ENCODE measurements at places on chromosomes 12 and 14.
A peak's percentile ranks its signal among the peaks of the same experiment; 100 is the strongest.

DNA sequence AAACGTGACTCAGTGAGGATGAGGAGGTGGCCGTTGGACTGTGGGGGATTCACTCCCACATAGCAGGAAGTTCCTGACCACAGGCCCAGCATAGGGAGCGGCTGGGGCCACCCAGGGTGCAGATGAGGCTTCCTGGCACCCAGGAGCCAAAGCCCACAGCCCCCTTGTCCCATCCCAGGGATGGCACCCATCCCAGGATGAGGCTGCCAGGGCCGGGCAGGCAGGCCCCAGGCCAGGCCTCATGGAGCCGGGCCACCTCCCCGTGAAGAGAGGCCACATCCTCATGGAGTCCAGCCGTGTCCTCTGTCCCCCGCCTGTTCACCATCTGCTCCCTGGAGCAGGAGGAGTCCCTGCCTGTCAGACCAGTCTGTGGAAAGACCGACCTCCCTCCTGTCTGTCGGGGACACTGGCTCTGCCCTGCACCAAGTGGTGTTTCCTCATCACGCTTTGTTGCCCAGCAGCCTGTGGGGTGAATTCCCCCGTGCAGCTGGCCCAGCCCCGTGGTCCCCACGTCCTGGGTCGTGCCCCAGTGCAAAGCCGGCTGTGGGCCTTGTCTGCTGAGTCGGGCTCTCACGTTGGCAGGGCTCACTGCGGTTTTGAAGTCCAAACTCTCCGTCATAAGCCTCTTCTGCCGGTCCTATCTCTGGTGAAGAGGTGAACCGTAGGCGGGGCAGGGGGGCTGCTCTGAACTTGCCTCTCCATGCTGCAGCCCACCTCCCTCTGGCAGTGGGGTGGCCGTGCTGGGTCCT, 24.5 kb downstream of the MMP17 start:
- DNase-seq, result no peak

GRCh38 chr12:684416-684815, 21.2 kb upstream of the NINJ2 start:
- no peak for DNase-seq

DNA sequence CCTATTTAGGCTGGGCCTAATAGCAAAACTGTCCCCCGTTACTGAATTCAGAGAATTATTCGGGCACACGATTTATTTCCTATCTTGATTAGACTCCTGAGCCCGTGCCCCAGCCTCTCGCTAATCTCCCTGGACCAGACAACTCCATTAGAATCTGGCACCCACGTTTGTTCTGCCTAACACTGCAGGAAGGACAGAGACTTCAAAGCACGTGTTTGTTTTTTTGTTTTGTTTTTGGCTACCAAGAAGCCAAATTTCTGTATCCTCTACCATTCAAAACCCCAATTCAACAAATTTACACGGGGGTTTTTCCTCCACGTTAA, 4.8 kb downstream of the USP44 start:
- no peak for DNase-seq

DNA sequence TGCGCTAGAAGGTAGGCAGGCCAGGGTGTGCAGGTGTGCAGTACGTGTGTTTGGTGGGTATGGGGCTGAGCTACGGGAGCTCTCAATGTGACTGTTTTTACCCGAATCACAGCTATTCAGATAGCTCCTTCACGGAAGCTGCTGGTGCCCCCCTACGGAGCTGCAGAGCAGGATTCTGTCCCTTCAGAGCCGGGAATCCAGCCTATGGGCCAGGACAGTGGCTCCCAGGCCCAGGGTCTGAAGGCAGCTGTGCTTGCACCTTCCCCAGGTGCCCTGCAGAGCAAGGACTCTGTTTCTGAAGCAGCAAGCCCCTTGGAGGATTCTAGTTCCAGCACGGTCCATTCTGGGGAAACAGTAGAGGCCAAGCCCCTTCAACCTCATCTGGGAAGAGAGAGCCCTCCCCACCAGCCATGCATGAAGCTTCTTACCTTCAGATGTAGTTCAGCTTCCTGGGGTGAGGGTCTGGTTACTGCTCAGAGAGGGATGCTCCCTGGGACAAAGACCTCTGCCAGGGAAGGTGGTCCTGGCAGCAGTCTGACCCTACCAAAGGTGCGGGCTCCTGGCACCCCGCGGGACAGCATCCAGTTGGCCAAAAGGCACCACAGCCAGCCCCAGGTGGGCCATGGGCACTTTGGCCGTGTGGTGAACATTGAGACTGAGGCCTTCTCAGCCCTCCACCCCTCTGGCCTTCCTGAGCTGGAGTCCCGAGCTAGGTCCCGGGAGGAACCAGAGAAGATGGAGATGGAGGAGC, 29.1 kb downstream of the PLEKHH1 start:
- DNase-seq, result no peak

DNA sequence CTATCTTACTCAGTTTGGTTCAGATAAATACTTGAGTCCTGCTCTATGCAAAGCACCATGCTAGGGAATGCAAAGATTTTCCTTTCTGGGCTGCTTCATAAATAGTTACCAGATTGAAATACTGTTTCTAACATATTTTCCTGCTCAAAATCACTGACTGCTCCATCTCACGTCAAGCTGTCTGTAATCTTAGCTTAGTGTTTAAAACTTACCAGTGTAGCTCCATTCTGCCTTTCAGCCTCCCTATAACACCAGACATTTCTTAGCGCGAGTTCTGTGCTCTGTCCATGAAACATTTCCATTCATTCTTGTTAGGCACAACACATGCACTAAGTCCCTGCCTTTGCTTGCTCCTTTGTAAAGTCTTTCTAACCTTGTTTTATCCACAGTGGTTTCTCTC, 129.4 kb downstream of the NPAS3 start:
- DNase-seq, result no peak

DNA sequence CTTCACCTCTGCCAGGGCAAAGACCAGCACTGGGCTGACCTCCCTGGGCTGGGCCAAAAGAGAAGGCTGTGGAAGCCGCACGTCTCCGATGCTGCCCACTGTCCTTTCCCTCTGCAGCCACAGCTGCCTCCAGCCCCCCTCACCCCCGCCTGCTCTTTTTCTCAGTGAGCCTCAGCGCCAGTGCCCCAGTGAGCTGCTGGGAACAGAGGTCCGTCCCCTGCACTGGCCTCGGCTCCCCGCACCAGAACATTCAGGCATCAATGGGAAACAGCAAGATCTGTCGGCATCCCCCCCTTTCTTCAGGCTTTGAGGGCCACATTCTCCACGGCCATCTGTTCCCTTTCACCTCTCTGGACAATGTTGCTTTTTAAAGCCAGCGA, 398.1 kb downstream of the ZFP36L1 start:
- DNase-seq, result no peak

GRCh38 chr12:2414810-2415567, 362.2 kb downstream of the CACNA1C start:
- DNase-seq, result no peak

- no peak for DNase-seq
Measured at GRCh38 chr12:47251919-47252318, 172.2 kb upstream of the AMIGO2 start.

DNA sequence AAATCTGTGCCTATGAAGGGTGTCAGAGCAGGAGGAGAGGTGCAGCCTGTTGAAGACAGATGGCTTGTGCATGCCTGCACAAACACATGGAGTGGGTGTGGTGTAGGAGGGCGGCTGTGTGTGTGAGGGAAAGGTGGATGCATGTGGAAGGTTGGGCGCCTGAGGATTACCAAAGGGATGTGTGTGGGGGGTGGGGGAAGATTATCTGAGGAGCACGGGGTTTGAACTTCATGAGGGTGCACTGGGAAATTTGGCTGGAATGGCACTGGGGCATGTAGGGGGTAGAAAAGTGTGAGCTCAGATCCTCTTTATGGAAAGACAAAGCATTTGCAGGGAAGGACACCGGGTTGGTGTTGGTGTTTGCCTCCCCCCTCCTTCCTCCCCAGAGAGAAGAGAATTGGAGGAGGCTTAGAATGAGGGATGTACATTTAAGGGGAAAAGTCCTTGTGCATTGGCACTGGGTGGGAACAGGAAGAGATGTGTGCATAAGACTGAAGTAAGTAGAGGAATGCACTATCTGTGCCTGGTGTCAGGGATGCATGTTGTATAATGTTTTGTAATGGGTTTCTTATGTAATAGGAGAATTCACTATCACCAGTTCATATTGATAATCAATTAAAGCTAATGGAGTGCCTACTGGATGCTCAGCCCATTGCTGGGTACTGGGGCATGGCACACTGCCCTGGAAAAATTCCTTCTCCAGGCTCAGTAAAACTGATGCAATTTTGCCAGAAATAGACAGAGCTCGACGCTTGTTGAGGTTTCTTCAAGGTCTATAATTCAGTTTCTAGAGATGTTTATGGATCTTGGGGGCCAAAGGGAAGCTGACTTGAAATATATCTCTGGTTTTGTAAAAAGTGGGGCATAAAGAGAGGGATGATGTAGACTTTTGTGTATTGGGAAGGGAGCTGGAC, 3.0 kb downstream of the NTF3 start:
- DNase-seq, result no peak

- DNase-seq, result no peak
Measured at GRCh38 chr14:94386085-94387031, 2.0 kb downstream of the SERPINA1 start.

DNA sequence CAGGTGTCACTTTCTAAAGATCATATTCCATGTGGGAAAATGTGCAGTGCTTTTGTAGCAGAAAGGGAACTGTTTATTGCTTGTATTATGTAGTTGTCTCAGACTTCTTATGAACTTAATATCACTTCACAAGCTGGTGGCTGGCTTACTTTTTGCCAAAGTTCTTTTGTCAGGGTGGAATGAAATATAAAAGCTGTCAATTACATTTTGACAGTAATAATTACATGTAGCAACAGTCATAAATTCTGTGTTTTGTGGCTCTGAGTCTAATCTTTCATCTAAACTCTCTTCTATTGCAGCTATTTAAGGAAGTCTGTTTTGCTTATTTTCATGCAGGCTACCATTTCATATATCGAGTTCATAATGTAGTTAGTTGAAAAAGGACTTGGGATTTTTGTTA, 106.6 kb downstream of the OTOGL start:
- DNase-seq, result no peak

GRCh38 chr12:12156116-12156515, 85.4 kb downstream of the BCL2L14 start:
- DNase-seq, result no peak

GRCh38 chr14:97138801-97139200, 341.6 kb downstream of the VRK1 start:
- DNase-seq, result no peak

DNA sequence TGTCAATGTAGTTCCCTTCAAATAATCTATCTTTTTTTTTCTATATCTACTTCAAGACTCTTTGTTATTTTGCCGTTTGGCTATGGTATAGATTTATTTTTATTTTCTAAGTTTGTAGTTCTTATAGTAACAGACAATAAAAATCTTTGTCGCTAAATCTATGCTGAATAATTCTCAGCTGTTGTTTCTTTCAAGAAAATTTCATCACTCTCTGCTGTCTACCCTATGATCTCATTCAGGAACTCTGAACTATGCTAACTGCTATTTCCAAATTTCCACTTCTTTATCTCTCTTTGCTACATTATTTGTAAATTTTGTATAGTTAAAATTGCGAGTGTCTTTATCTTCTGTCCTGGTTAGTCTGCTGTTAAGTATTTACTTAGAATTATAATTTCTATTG, 353.6 kb downstream of the LRFN5 start:
- peak; percentile 30 for DNase-seq

GRCh38 chr12:28563286-28563685, 373.0 kb downstream of the CCDC91 start:
- peak; percentile 14 for DNase-seq

DNA sequence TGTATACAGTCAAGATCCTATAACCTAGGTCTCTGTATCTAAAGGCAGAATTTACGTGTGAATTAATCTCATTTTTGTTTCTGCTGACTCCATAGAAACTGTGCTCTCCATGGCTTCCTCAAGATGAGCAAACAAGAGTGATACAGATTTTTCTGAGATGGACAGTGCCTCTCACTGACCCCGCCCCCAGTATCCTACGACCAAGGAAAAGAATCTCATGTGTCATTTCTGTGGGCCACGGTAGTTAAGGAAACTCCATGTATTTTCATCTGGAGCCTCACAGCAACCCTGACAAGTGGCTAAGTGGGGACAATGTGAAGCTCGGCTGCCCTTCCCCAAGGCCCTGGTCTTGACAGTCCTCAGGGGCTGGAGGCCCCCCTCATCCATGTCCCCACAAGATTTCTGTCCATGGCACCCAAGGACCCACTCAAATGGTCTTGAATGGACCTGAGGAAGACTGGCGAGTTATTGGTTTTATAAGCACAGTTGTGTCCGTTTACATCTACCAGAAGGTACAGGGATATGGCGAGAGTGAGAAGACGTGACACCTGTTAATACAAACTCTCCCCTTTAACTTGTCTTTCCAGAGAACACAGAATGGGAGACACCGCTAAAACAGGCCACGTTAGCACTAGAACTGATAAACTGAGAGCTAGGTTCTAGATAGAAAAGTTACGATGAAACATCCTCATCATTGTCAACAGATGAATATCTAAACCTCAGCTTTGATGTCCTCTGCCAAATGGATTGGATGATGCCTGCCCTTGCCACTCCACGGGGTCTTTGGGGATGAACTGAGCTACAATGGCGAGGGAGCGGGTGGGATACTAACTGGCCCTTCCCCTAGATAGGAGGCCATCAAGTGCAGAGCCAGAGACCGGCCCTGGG, 108.4 kb upstream of the EGLN3 start:
- no peak for DNase-seq

- peak; percentile 93 for DNase-seq
Measured at GRCh38 chr12:59149995-59150642, 229.8 kb upstream of the LRIG3 start.

- peak; percentile 81 for DNase-seq
Measured at GRCh38 chr12:76680940-76681339, 83.0 kb upstream of the ZDHHC17 start.

GRCh38 chr14:23567186-23568020, at the start of gene AP1G2:
Gene AP1G2 (minus strand): TSS chr14:23567791. CDS start chr14:23567314, 477 bp downstream.
- peak; percentile 78 for DNase-seq

- no peak for DNase-seq
Measured at GRCh38 chr12:52294803-52295202, 3.5 kb upstream of the KRT81 start.

GRCh38 chr12:114916124-114916523, 232.1 kb upstream of the TBX3 start:
- DNase-seq, result peak; percentile 50

DNA sequence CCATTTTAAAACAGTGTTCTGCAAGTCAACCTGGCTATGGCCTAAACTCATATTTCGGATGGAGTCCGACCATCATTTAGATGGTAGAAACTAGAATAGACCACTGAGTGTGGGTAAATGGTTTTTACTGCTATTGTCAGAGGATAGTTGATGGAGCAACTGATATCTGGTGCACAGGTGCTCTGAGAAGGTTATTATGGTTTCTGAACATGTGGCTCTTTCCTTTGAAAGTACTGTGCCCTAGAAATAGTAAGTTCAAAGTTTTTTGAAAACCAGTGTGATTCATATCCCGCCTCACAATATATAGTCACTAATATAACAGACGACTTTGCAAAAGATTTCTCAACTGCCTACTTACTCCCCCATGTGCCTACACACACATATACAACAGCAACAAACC, 64.4 kb upstream of the BTG1 start:
- no peak for DNase-seq

DNA sequence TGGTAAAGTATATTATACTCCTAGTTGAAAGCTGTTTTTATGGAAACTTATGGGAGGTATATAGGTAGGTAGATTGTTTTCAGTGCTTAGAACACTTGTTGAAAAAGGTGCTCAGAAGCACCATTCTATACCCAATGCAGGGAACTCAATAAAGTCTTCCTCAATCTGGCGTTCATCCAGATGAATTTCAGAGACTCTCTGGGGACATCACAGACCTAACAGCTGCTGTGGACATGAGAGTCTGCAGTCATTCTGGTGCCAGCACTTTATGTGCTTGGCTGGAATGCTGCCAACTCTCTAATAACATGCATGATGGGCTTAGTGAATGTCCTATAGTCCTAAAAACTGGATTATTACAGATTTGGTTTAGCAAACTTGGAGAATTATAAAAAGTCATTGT, 115.9 kb downstream of the NTN4 start:
- peak; percentile 33 for DNase-seq

All from choroid plexus epithelial cell (primary cell).